Daoy (cell line): ENCODE measurements at places on chromosomes 2 and 18.

GRCh38 chr2:97951155-97951680 lies 44.5 kb downstream of the TMEM131 start:
- DNase-seq, result peak; percentile 19

GRCh38 chr2:43240766-43241150 lies 14.4 kb upstream of the ZFP36L2 start:
- no peak for DNase-seq

- no peak for DNase-seq
Measured at GRCh38 chr2:182904844-182905243, 38.4 kb upstream of the FRZB start.

DNA sequence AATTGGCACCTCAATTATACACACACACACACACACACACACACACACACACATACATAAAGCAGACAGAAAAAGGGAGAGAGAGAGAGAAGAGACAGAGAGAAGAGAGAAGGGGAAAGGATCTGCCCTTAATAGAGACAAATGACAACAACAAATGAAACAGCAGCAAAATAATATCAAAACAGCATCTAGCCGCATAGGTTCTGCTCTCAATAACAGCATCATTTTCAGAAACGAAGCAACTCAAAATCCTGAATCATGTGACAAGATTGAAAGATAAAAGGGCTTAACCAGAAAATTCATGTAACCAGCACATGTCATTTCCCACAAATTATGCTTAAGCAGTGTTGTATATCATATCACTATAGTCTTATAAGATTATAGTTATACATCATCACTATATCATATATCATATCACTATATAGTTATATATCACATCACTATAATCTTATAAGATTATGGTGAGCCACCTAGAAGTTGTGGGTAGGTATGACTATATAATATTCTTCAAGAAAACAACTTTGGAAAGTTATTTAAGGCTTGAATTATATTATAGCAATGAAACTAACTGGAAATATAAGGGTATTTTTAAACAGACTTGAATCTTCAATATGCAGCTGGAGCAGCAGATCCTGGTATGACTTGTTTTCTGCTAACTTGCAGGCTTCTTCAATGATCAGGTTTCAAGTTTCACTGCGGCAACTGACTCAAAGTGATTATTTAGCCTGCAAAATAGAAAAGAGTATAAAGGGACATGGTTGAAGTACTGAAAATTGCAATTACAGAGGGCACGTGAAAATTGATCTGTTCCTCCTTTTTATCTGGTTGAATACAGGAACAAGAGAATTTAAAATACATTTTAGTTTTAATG lies 16.1 kb upstream of the VPS54 start:
- DNase-seq, result no peak

- no peak for DNase-seq
Measured at GRCh38 chr2:151508519-151508918, 98.8 kb downstream of the RIF1 start.

DNA sequence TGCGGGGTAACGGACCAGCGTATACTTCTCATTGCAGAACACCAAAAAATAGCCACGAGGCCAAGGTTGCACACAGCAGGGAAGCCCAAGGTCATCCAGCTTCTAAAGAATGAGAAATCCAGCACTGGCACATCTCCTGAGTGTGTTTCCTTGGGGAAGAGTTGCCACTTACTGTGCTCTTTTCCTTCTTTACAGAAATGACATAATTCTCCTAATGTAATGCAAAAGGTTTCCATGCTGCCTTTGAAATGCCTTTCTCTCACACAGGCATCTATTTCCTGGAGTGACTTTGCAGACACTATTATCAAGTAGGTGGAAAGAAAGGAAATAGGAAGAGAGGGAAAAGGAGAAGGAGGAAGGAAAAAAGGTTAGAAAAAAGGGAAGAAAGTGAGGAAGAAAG lies 862.1 kb upstream of the CELF4 start:
- no peak for DNase-seq

GRCh38 chr2:6667326-6667725 lies 198.4 kb downstream of the CMPK2 start:
- no peak for DNase-seq

GRCh38 chr2:3279236-3279960 lies 98.2 kb downstream of the EIPR1 start:
- DNase-seq, result no peak

DNA sequence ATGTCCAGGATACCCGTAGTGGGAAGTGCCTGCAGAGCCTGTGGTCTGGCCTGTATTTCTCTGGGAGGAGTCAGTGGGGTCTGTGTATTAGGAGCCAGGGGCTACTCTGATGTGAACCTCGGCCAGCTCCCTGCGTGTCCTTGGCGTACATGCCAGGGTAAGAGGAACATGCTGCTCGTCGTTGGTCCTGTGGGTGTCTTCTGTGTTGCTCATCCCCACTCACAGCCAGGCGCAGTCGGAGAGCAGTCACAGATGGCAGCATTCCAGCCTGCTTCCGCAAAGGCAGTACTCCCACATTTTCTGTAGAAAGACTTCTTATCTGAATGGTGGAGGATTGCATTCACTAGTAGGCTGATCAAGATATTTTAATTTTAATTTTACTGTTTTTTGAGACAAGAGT lies 84.9 kb downstream of the DGKD start:
- DNase-seq, result no peak

- DNase-seq, result no peak
Measured at GRCh38 chr2:72028996-72029395, 118.7 kb downstream of the CYP26B1 start.

DNA sequence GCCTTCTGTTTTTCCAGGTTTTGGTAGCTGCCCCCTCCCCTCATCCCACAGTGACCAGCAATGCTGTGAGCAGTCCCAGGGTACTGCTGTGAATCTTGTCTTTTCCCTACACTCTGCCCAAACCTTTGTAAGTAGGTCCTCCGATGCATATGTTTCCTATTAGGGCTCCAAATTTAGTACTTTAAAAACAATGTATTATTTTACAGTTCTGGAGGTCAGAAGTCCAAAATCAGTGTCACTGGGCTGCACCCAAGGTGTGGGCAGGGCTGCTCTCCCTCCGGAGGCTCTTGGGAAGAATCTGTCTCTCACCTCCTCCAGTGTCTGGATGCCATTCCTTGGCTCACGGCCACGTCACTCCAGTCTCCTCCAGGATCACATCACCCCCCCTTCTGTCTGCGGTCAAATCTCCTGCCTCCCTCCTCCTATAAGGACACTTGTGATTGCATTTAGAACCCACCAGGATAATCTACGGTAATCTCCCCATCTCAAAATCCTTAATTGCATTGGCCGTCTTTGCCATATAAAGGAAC lies 208.5 kb downstream of the SH3BP4 start:
- no peak for DNase-seq

DNA sequence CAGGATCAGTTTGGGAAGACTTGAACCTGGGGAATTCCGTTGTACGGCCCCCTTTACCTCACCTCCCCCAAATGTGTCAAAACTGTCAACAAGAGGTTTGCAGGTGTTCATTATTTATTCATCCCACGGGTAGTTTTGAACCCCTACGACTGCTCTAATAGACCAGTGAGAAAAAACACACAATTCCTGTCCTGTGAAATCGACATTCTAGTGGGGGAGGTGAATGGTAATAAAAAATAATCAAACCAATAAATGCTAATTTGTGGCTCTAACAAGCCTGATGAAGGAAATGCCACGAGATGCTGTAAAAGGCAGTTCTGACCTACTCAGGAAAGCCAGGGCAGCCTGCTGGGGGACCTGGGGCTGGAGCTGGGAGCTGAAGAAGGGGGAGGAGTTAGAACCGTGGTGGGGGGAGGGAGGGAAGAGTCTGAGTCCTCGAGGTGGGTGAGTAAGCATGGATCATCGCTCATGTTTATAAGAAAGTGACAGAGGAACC lies 463 bp upstream of the DNAJB2 start:
- no peak for DNase-seq

DNA sequence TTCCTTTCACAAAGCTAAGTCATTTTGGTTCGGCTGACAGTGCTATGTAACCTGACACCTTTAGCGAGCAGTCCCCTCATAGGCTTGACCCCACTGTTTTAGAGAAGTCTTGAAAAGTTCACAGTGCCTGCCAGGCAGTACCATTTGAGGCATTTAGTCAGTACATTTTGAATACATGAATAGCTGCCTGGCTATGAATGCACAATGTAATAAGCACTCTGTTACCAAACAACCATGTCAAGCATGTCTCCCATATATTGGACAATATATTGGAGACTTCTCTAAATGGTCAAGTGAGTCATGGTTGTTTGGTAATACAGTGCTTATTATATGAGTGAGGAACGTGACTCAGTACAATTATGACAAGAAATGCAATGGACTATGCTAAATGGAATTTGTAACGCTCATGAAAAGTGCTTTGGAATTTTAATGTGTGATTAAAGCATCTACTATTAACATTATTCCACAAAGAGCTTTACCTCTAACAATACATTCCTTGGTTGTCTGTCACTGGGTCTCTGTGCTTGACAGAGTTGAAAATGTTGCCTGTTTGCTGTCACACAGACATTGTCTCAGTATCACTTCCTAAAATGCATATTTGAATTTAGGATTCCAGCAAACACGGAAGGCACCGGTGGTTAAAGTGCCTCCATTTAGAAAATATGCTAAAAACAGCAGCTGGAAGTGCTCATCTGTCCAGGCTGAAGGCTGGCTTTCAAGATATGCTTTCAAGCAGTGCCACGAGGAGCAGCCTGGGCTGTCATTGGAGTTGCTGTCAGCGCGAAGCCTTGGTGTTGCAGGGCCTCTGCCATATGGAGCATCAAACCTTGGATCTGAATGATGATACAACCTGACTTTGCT lies 458.6 kb downstream of the FBXO15 start:
- peak; percentile 45 for DNase-seq

DNA sequence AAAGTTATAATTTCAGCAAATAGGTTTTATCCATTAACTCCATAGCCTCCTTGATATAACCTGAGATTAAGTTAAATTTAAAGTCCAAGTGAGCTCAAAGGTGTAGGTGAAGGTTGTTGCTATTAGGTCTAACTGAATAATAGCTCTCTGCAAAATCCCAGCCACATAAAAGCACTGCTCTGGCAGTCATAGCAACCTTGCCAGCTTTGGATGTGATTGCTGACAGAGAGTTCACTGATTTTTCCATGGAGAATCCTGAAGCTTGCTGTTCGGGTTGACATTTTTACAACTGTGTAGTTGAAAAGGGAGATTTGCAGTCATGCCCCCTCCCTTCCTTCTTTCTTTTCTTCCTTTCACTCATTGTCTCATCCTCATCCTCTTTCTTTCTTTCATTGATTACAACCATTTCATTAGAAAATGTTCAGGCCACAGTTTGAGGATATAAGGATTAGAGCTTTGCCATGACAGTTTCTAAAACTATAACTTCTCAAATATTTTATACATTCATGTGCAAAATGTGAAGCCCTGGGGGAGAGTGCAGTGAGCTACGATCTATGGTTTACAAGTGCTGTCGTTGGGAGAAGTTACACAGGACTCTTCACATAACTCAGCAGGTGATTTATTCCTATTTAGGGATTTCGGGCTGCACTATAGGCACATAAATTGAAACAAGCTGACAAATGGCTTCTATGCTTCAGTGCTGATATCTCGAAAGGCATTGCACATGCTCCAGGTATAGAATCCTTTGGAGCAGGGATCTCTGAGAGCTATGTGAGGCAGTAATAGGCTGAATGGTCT lies 193.8 kb downstream of the LRRTM4 start:
- no peak for DNase-seq

GRCh38 chr2:18149660-18150246 lies 271.3 kb downstream of the KCNS3 start:
- DNase-seq, result no peak

DNA sequence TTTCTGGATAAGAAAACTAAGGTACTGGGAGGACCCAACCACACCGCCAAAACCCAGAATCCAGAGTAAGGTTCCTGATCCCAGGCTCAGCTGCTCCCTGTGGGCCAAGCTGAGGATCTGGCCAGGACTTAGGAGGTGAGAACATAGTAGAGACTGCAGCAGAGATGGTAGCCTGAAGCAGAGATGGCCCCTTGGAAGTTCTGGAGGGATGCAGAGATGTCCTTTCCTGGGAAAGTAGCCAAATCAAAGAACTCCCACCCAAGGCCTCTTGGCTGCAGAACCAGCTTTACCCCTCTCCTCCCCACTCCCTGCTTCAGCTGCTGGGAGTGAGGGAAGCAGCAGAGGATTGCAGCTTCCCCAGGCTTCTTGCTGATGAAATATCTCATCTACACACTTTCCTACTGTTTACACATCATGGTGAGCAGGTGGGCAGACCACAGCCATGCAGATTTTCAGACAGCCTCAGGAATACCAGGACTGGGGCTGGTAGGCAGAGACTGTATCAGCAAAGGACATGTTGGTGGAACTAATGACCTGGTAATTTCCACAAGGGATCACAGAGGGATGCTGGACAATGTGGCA lies 32.7 kb downstream of the TMEM17 start:
- no peak for DNase-seq

- DNase-seq, result no peak
Measured at GRCh38 chr18:24795129-24795528, 334.7 kb downstream of the HRH4 start.

DNA sequence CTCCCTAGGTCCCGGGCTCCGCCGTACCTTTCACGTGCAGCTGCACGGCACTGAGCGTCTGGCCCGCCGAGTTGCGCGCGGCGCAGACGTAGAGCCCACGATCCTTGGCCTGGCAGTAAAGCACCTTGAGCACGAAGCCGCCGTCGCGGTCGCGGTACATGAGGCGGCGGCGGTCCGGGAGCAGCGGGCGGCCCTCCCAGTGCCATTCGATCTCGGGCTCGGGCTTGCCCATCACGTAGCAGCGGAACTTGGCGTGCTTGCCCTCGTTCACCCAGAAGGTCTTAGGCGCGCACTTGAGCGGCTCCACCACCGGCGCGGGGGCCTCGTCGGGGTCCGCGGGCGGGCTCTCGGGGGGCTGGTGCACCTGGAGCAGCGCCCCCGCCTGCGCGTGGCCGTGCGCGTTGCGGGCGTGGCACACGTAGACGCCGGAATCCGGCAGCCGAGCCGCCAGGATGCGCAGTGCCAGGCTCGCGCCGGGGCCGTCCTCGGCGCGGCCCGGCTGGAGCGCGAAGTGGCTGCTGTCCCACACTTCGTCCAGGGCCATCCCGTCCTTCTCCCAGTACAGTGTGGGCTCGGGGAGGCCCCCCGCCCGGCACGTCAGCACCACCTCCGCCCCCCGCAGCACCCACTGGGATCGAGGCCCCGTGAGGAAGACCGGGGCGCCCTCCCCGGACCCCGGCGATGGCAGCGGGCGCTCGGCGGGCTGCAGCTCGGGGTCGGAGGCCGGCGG lies 980 bp downstream of the OBSL1 start:
- DNase-seq, result peak; percentile 40

DNA sequence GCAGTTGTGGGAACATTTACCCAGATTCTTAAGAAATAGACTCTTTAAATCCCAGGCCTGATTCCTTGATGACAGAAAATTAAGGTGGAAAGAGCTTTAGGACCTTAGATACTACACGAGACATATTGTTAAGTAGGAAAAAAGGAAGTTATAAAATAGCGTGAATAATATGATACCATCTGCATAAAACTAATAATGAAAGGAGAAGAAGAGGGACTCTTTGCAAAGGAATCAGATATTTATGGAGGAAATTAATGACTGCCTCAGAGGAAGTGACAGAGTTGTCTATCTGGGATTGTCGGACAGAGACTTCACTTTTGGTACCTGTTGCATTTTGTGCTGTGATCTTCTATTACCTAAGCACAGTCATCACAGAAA lies 20.8 kb downstream of the APCDD1 start:
- DNase-seq, result no peak
